ENCODE measurements at places on chromosomes 6 and 20. TPM values are rescaled to one million over a fixed set of nuclear protein-coding genes. Genes with fewer than 3 reads are reported as not detected.
A peak's percentile ranks its signal among the peaks of the same experiment; 100 is the strongest.

The COX4I2 gene
- not detected for total RNA-seq

The REV3L gene
- 23.0 TPM for total RNA-seq

The GNAS-AS1 gene
- total RNA-seq, result 2.2 TPM

The SUMO4 gene
- total RNA-seq, result 1.6 TPM

The EPPIN gene
- total RNA-seq, result not detected

The C6orf58 gene
- not detected for total RNA-seq

- peak; percentile 68 for DNase-seq
Observed at GRCh38 chr6:30682143-30683117, 4.0 kb downstream of the PPP1R18 start.

- DNase-seq, result peak; percentile 63
Observed at GRCh38 chr6:139323511-139324300, 31.9 kb upstream of the TXLNB start.

- DNase-seq, result no peak
Observed at GRCh38 chr6:56691814-56692213, 49.1 kb upstream of the DST start.

GRCh38 chr6:76984572-76984971, 478.7 kb downstream of the HTR1B start:
- peak; percentile 6 for DNase-seq

- DNase-seq, result no peak
Observed at GRCh38 chr20:50686821-50687220, 4.5 kb downstream of the RIPOR3 start.

DNA sequence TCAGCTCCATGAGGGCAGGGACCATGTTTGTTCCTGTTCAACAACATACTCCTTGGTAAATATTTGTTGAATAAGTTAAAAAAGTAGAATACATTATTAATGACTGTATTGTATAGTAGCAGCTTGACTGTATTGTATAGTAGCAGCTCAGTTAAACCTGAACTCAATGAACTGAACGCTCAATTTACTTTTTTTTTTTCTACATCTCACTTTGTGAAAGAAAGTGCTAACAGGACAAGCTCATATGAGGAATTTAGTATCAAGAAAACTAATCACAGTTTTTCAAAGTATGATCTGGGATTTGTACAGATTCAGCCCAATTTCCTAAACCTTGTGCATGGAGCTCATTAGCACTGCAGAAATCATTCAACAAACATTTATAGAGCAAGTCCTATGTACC, 38.8 kb upstream of the NR2E1 start:
- DNase-seq, result no peak

DNA sequence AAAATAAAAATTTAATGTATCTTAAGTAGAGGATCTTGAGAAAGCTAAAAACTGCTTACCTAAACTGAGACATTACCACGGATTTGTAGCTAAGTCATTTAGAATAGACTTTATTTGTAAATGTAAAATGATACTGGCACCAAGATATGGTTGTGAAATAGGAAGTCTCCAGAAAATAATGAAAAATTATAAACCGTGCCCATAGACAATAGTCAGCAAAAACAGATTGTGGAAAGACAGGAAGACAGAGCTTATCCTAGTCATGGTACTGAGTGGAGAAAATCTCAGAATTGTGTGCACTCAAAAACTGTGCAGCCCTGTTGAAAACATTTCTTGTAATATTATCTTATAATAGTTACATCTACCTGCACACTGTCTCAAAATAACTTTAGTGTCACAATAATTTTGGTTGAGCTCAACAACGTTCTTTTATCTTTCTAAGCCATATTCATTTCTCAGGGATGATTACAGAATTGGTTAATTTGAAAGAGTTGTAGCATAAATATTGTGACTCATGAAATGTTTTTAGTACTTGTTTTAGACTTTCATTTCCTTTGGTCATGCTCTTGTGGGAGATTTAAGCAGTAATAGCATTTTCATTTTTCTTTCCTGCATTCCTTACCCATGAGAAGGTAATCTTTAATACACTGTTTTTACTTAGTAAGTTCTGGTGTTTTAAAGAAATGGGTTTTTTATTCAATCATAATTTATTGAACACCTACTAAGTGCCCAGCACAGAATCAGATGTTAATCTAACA, 174.5 kb downstream of the SOX4 start:
- DNase-seq, result peak; percentile 40

DNA sequence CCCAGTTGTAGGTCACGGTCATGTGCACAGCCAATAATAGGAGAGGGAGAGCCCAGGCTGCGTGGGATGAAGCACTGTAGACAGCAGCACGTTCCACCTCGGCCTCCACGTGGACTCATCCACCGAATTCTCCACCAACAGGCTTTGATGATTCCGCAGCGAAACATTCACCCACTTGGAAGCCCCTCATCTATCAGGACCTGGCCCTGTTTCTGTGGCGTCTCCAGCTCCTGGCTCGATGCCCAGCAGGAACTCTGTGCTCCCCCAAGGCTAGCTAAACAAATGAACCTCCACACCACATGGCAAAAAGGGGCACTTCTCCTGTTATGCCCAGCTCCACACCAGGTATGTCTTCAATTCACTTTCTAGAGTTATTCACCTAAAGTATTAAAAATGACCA, 237.9 kb upstream of the PDE10A start:
- no peak for DNase-seq

DNA sequence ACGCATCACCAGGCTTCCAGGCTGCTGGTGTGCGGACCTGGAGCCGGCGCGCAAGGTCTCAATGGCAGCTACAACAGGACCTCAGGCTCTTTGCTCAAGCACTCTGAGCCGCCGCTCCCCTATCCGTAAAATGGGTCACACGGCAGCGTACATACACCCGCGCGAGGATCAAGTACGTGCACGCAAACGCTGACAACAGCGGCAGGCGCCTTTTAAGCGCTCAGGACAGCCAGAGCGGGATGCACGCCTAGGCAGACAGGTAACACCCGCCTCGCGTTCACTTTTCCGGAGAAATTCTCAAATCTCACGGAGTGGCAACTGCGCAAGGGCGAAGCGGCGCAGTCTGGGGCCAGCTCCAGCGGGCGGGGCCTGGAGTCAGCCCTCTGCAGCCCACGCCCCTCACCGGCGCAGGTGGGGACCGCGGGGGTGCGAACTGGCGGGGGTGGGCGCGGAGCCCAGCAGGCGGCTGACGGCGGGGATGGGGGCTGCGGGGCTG, 535 bp downstream of the EXOC2 start:
- peak; percentile 54 for DNase-seq

GRCh38 chr20:47454298-47455132, 47.2 kb upstream of the NCOA3 start:
- peak; percentile 58 for DNase-seq

DNA sequence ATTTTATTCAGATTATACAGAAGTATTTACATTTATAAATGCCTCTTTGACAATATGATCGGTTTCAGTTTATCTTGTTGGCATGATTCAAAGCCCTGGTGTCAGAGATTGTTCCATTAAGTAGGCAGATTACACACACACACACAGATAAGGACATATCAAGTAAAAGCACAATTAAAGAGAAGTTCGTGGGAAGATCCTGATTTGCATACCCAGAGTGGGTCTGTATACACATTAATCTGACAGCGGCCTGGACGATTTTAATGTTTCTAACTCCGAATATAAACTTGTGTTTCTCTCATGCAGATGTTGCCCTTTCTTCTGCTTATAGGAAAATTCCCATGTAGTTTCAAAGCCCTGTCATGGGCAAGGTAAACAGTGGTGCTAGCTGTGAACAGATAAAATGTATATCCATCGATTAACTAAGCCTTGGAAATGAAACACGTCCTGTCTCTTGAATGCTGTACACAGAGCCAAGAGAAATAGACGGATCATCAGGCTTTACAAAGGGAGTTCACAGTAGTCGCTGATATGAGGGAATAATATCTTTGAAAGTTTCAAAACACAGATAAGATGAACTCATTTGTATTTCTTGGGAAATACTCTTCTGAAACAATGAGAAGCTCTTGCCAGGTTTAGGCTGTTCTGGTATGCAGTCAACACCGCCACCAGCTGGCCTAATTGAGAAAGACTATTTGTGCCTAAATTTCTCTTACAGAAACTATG, 108.2 kb upstream of the GMDS start:
- DNase-seq, result peak; percentile 82

- DNase-seq, result no peak
Observed at GRCh38 chr20:58021481-58021880, 207.0 kb downstream of the ANKRD60 start.

- no peak for DNase-seq
Observed at GRCh38 chr6:109339906-109340678, 42.2 kb downstream of the CD164 start.

- DNase-seq, result no peak
Observed at GRCh38 chr6:104640150-104640700, 219.5 kb downstream of the HACE1 start.

GRCh38 chr6:116648156-116648555, 20.4 kb downstream of the ZUP1 start:
- DNase-seq, result no peak

- DNase-seq, result peak; percentile 85
Observed at GRCh38 chr20:38043512-38044300, 10.2 kb downstream of the RPRD1B start.

DNA sequence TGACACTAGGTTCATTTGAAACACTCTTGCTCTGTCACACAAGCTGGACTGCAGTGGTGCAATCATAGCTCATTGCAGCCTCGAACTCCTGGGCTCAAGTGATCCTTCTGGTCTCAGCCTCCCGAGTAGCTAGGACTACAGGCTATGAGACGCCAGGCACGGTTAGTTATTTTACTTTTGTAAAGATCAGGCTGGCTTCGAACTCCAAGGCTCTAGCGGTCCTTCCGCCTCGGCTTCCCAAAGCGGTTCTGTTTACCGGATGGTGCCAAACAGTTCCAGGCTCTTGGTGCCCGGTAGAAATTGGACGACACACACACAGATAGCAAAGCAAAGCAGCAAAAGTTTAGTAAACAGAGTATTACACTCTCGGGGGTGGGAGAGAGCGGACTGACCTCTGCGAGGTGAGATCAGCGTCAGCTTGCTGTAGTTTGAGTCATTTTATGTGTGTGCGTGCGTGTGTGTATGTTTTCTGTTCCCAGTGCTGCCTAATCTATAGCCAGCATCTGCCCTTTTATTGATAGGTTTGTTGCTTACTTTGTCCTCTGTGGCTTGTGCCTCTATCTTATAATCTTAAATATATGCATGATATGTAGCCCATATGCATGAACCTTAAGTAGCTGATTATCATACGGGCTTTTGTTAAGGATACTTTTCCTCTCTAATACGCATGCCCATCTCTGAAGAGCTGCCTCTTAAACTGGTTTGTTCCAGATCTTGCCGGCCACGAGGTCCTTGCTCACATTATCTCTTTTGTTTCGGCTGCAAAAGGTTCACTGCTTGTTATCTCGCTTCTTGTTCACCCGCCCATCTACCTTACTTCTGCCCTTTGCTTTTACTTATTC, 75.2 kb downstream of the OR2B2 start:
- DNase-seq, result peak; percentile 83

Measured in MCF 10A (cell line).